ENCODE measurements at places on chromosomes 4 and X.

- no peak for DNase-seq
These were observed 82.2 kb downstream of the DCLK2 start for GRCh38 chr4:150160473-150160872.

DNA sequence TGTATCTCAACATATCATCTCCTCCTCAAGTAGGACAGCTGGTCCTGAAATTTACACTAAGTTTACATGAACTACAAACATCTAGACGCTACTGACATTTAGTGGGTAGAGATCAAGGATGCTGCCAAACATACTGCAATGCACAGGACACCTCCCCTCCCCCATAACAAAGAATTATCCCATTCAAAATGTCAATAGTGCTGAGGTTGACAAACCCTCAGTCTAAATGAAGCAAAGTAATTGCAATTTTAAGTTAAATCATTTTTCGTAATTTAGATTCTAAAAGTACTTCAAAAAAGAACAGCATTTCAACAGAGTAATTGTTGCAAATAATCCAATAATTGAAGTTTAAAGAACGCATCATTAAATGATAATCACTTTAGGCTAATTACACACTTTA is 1.2 kb downstream of the PRMT9 start:
- no peak for DNase-seq

GRCh38 chr4:158259955-158260575 is 49.8 kb downstream of the TMEM144 start:
- DNase-seq: no peak

DNA sequence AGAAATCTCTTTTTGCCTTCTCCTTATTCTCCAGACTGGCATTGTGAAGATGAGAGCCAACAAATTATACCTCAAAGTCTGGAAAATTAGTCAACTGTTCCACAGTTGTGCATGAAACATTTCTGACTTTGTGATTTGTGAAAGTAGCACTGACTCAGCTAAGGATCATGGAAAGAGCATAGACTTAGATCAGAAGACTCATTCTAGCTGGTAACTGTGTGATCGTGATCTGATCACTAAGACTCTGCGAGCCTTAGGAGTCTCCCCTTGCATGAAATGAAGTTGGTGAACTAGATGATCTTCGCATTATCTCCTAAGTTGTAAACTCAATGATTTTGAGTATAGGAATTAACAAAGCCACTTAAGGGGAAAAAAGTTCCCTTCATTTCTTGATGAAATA is 668.1 kb downstream of the RPA4 start:
- no peak for DNase-seq

- DNase-seq: no peak
These were observed 141.4 kb downstream of the AMELX start for GRCh38 chrX:11434607-11435006.

- DNase-seq: peak; percentile 84
These were observed 70.8 kb upstream of the PGRMC2 start for GRCh38 chr4:128358231-128358912.

GRCh38 chr4:149223659-149224058 is 592.0 kb downstream of the IQCM start:
- DNase-seq: peak; percentile 68

- DNase-seq: no peak
These were observed 223.1 kb upstream of the LEF1 start for GRCh38 chr4:108391701-108392455.

- DNase-seq: no peak
These were observed 16.7 kb downstream of the CASK start for GRCh38 chrX:41906515-41907187.

DNA sequence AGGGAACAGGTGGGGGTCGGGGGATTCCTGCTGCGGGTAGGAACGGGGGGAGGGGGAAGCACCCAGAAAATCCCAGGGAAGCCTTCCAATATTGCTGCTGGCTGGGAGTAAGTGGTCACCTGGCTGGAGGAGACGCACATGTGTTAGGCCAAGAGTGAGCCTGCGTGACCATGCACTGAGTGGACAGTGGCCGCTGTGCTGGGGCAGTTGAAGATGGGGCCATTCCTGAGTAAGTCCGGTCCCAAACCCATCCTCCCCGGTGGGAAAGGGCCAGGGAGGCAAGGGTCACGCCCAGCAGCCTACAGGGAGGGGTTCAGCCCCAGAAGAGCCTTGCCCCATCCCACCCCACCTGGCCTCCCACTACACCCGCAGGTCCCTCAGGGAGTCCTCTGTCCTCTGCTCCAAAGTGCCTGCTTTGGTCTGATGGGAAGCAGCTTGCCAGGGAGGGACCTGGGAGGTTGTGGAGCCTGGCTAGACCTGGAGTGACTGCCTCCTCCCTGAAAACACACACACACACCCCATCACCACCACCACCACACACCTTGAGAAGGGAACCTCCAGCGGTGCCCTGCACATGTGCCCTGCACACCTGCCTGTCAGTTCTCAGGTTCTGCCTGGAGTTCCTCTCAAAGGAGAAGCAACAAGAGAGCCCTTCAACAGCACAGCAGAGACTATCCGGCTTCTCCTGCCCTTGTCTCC is 6.1 kb downstream of the L1CAM start:
- no peak for DNase-seq

DNA sequence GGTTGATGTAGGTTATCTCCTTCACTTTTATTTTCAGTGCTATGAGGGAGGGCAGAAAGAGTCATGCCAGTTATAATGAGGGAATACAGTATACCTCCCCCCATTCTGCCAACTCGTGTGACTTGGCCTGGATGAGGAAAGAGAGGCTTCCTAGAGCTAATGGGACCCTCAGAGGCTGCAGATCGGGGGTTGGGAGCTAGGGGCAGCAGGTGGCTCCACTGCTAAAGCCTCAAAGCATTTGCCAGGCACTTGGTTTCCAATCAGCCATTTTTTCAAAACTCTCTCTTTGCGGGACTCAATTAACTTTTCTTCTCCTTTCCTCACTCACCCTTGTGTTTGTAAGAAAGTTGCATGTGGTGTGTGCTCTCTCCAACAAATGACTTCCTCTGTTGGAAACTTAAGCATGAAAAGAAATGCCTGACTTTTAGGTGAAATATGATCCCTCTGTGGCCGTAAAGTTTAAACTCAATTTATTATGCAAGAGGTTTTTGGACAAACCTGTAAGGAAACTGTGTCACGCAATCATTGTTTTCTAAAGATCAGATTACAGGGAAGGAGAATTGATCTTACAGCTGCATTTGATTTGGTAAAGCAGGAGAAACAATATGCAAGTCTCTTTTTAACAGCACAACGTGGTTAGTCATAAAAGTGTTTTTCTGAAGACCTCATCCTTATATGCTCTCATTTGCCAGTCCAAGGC is 7.0 kb downstream of the SFRP2 start:
- DNase-seq: no peak

GRCh38 chrX:41234962-41235361 is 99.0 kb upstream of the DDX3X start:
- DNase-seq: no peak

DNA sequence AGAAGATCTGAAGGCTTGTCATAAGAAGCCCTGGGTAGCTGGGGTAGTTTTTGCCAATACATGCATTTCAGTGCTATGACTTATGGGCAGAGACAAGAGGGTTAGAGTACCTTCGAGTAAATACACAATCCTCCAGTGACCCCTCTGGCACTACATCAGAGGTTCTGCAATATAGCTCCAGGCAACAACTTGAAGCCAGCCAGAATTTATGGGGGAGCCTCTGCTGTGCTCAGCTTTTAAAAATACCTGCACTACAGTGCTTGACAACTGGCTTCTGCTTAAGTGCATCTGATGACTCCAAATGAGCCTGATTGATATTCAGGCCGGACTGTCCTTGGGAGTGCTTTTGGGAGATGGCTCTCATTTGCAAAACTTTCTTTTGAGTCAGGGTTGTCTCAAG is 44.9 kb upstream of the SMAD1 start:
- DNase-seq: no peak
